ENCODE measurements at places on chromosomes 3 and 15. TPM values are rescaled to one million over a fixed set of nuclear protein-coding genes. Genes with fewer than 3 reads are reported as not detected.

DNA sequence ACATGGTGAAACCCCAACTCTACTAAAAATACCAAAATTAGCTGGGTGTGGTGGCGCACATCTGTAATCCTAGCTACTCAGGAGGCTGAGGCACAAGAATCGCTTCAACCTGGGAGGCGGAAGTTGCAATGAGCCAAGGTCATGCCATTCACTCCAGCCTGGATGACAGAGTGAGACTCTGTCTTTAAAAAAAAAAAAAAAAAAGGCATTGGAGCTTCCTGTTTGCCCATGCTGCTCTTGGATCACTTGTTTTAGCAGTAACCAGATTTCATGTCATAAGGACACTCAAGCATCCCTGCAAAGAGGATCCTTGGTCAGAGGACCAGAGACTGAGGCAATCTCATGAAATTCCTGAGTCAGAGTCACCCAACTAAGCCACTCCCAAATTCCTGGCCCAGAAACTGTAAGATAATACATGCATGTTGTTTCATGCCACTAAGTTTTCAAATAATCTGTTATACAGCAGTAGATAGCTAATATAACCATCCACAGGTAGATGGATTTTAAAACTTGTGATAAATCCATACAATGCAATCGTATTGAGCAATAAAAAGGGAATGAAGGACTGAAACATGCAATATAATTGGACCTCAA is 82.0 kb upstream of the XXYLT1 start:
- peak; percentile 47 for DNase-seq
- H3K27ac ChIP-seq: peak overlapping the region; percentile 80
- no peaks in the 10 kb centered on the region for H3K27me3 ChIP-seq
- peaks cover 25% of the 10 kb centered on the region for H3K4me1 ChIP-seq
- H3K4me3 ChIP-seq: no peak overlapping the region

DNA sequence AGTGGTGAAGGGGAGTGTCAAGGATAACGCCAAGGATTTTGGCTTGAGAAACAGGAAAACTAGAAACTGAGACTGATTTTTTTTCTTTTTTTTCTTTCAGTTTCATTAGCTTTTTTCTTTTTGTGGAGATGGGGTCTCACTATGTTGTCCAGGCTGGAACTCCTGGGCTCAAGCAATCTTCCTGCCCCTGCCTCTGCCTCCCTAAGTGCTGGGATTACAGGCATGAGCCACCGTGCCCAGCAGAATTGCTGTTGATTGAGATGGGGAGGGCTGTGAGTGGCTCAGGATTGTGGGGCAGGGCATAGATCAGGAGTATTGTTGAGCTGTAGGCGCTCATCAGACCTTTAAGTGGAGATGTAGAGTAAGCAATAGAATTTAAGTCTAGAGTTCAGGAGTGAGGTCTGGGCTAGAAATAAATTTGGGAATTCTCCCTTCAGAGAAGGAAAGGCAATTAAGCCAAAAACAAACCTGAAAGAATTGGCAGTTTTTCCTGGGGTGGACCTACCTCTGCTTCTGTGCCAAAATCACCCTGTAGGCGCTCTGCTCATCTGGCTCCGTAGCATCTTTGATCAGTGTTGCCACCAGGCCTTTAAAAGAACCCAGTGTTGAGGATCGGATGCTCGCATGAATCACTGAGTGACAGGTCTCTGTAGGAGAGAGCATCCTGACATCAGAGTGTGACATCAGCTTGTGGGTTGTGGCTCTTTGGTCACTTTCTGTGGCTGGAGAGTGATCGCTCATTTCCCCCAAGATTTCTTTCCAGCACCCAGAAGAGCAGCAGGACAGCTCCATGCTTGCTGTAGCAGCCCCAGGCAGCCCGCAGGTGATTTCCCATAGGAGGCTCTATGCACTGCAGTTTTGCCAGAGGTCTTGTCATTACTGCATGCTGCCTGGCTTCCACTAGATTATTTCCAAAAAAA is 15.8 kb downstream of the ABHD17C start:
- H3K4me1 ChIP-seq: peaks cover 62% of the 10 kb centered on the region
- H3K36me3 ChIP-seq: peaks cover 11% of the 10 kb centered on the region
- H3K27me3 ChIP-seq: no peaks in the 10 kb centered on the region
- peak overlapping the region; percentile 51 for H3K27ac ChIP-seq
- H3K4me3 ChIP-seq: no peak overlapping the region
- DNase-seq: no peak

DNA sequence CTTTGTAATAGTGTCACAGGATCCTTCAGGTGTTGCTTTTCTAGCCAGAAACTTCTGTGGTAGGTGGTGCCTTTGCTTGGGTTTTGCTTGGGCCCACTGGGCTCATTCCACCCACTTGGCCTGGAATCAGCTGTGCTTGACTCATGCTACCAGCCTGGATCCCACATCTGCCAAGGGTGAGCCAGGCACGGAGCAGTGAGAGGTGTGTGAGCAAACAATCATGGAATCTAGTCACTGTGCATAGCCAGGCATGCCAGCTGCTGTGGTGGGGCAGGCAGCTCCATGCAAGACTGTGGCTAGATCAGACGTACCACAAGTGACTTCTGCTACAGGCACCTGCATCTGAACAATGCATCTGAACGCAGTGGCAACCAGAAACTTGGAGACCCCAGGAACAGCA is 275.9 kb downstream of the UBE2E2 start:
- no peak for DNase-seq
- no peak overlapping the region for H3K4me3 ChIP-seq
- no peaks in the 10 kb centered on the region for H3K36me3 ChIP-seq
- H3K27ac ChIP-seq: no peak overlapping the region
- H3K4me1 ChIP-seq: peaks cover 12% of the 10 kb centered on the region
- no peaks in the 10 kb centered on the region for H3K27me3 ChIP-seq

The FAM227B gene
- total RNA-seq: 1.9 TPM

The C2CD4A gene
- 17.6 TPM for total RNA-seq

GRCh38 chr3:85170646-85171045 is 211.9 kb downstream of the CADM2 start:
- H3K4me3 ChIP-seq: no peak overlapping the region
- H3K27me3 ChIP-seq: no peaks in the 10 kb centered on the region
- peaks cover 6% of the 10 kb centered on the region for H3K36me3 ChIP-seq
- H3K4me1 ChIP-seq: peaks cover 14% of the 10 kb centered on the region
- no peak for DNase-seq
- peak overlapping the region; percentile 79 for H3K27ac ChIP-seq

DNA sequence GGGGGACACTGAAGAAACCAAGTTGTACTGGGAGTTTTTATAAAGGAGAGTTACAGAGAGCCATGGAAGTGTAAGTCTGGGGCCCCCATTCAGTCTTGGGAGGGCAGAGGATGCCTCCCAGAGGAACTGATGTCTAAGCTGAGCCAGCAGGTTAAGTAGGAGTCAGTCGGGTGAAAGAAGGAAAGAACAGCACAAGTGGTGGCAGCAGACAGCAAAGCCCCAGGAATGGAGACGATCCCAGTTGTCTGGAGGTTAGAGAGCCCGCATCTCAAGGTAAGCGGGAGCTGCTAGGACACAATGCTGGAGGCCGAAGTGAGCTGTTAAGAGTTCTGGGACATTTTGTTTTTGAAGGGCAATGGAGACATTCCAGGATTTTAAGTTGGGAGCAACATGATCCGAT is 88.8 kb downstream of the TAMM41 start:
- H3K36me3 ChIP-seq: no peaks in the 10 kb centered on the region
- no peak for DNase-seq
- H3K4me1 ChIP-seq: no peaks in the 10 kb centered on the region
- no peak overlapping the region for H3K4me3 ChIP-seq
- peaks cover 29% of the 10 kb centered on the region for H3K27me3 ChIP-seq

DNA sequence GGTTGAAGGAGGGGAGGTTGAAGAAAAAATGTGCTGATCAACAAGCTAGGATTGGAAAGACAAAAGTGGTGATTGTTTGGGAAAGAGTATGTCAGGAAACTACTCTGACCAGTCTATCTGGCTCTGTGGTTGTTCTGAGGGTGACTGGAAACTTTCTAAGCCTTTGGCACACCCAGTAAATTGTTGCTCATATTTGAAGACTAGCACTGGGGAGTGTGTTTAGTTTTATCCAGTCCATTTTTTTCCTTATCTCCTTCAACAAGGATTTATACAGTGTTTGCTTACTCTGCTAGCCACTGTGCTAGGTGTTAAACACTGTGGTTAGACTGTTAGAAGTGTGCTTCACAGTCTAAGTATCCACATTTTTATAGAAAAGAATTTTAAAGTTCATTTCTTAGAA is 28.8 kb downstream of the PPM1L start:
- peaks cover 15% of the 10 kb centered on the region for H3K36me3 ChIP-seq
- H3K4me3 ChIP-seq: peak overlapping the region; percentile 54
- H3K4me1 ChIP-seq: peaks cover 41% of the 10 kb centered on the region
- H3K27ac ChIP-seq: peak overlapping the region; percentile 96
- H3K27me3 ChIP-seq: no peaks in the 10 kb centered on the region
- peak; percentile 77 for DNase-seq

- H3K27ac ChIP-seq: no peak overlapping the region
- H3K4me1 ChIP-seq: peaks cover 51% of the 10 kb centered on the region
- H3K4me3 ChIP-seq: no peak overlapping the region
- H3K27me3 ChIP-seq: no peaks in the 10 kb centered on the region
These were observed 61.7 kb upstream of the PLXNA1 start for GRCh38 chr3:126921085-126921824.

DNA sequence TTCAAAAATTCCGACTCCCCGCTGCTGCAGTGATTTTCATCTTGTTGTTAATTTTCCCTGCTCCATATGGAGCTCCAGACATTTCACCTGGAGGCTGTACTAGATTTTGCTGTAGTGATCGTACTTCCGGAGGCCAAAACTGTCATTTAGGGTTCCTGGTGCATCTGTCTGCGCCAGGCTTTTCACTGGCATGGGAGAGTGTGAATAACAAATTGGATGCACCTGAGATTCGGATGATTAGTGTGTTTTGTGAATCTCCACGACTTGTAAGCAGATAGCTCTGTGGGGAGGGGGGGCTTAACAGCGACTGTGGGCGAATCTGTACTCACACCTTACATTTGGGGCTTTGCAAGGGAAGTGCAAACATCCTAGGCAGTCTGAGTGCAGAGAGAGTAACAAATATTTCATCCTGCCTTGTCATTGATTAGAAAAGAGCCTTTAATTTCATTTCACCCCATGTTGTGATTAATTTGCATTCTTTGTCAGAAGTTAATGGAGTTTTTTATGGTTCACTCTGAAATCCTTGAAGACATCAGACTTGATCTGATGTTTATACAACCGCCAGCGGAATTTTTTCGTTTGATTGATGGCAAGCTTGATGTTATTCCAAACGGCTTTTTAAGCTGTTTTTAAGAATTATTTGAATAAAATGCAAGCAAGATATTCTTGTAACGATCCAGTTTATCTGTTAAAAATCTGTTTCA is 92.5 kb upstream of the SKOR1 start:
- H3K4me1 ChIP-seq: peaks cover 35% of the 10 kb centered on the region
- H3K4me3 ChIP-seq: no peak overlapping the region
- no peak for DNase-seq
- no peak overlapping the region for H3K27ac ChIP-seq
- no peaks in the 10 kb centered on the region for H3K27me3 ChIP-seq

GRCh38 chr3:110814170-110815007 is 257.2 kb upstream of the NECTIN3 start:
- no peaks in the 10 kb centered on the region for H3K36me3 ChIP-seq
- H3K4me1 ChIP-seq: peaks cover 44% of the 10 kb centered on the region
- no peaks in the 10 kb centered on the region for H3K27me3 ChIP-seq
- H3K27ac ChIP-seq: peak overlapping the region; percentile 89
- DNase-seq: peak; percentile 62

DNA sequence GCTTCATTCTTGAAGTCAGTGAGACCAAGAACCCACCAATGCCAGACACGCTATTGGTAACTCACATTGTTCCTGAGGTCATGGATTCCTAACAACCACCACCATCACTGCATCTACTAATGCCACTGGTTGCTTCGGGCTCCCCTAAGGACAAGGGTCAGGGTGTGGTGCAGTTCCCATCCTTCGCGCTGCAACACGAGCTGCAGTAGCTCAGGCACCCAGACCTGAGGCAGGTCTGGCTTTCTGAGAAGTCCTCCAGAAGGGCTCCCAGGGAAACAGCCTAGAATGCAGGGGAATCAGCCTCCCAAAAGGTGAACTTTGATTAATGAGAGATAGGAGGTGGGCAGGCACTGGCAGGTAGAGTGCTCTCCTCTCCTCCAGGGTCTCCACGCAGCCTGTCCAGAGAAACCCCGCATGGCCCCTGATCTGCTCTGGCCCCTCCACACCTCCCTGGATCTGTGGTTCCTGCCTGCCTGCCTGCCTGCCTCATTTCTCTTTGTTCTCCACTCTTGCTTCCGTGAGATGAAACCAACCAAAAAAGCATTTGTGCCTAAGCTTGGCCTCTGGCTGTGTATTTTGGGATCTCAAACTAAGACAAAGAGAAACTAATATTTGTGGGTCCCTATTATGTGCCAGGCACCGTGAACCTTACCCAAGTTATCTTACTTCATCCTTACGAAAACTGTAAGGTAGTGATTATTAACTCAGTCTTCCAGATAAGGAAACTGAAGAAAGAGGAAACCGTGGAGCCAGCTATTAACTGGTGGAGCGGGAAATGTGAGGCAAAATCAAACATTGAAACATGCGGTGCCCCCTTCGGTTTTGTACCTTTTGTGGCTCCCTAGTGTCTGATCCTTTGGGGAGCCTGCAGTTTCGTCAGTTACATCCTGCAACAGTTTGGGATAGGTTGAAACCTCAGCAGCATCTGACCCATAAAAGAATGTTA is 43.9 kb upstream of the USP3 start:
- H3K4me3 ChIP-seq: peak overlapping the region; percentile 81
- H3K4me1 ChIP-seq: peaks cover 62% of the 10 kb centered on the region

- no peak overlapping the region for H3K4me3 ChIP-seq
- H3K4me1 ChIP-seq: no peaks in the 10 kb centered on the region
- no peaks in the 10 kb centered on the region for H3K27me3 ChIP-seq
- DNase-seq: no peak
These were observed 648.5 kb downstream of the NR2F2 start for GRCh38 chr15:96978937-96979473.

DNA sequence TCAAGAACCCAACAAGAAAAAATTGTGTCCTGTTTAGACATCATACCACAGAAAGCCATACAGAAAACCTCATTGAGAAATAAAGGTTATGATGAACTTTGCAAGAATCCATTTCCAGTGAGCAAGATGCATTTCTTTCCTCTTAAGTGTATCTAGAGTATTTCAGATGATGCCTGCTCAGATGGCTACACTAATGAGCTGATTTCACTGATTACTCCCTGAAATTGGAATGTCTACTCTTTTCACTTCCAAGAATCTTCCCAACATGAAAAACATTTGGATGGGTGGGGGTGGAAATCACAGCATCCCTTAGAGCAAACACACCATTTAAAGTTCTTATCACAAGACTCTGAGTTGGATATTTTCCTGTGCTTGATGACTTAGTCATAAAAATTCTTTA is 41.4 kb upstream of the IL12A start:
- no peaks in the 10 kb centered on the region for H3K36me3 ChIP-seq
- no peak overlapping the region for H3K27ac ChIP-seq
- H3K4me3 ChIP-seq: no peak overlapping the region
- peaks cover 29% of the 10 kb centered on the region for H3K27me3 ChIP-seq
- no peaks in the 10 kb centered on the region for H3K4me1 ChIP-seq

All from Calu3 (cell line).